WERI-Rb-1 (cell line): ENCODE measurements at places on chromosomes 7 and 10.

GRCh38 chr10:78408671-78409472, 375.2 kb downstream of the RPS24 start:
- peak; percentile 63 for DNase-seq

- DNase-seq, result no peak
Measured at GRCh38 chr7:101620991-101621390, 8.1 kb downstream of the MYL10 start.

- DNase-seq, result no peak
Measured at GRCh38 chr10:63549810-63550209, 28.6 kb downstream of the REEP3 start.

GRCh38 chr7:108079276-108079647, 50.9 kb downstream of the LAMB4 start:
- DNase-seq, result no peak

- DNase-seq, result peak; percentile 66
Measured at GRCh38 chr7:22782616-22783232, 39.9 kb downstream of the TOMM7 start.

DNA sequence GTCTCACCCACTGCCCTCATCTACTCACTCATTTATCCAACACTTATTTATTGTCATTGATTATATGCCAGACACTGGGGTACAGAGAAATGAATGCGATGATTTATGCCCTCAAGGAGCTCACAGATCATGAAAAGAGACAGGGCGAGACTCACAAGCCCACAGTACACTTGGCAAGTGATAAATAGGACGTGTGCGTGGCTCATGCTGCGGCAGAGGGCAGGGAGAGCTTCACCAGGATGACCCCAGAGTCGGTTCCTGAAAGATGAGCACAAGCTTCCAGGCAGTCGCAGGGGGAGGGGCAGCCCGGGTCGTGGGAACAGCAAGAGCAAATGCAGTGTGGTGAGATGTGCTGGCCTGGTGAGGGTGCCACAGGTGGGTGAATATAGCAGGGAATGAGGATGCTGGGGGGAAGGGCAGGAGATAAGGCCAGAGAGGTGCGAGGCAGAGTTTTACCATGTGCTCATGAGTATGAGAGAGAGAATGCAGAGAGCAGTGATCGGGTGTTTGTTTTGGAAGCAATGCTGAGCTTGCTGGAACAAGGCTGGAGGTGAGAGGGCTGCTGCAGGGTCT, 70.9 kb downstream of the ATXN7L1 start:
- DNase-seq, result no peak

GRCh38 chr10:90911133-90912051, 9.5 kb downstream of the ANKRD1 start:
- DNase-seq, result peak; percentile 61

DNA sequence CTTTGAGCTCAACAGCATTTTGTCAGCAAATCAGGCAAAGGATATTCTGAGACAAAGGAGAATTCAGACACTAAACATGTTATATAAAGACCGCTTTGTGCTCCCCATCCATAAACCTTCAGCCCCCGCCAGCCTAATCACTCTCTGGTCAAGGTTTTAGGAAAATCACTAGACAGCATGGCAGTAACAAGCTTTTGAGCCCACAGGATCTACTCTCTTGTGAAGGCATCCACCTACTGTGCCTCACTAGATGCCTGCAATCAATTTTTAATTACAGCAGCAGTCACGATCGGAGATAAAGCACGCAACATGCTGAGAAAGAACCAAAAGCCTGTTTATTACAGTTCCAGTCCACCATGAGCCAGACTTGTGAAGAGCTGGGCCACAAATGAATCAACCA, 19.1 kb downstream of the PDE1C start:
- no peak for DNase-seq

DNA sequence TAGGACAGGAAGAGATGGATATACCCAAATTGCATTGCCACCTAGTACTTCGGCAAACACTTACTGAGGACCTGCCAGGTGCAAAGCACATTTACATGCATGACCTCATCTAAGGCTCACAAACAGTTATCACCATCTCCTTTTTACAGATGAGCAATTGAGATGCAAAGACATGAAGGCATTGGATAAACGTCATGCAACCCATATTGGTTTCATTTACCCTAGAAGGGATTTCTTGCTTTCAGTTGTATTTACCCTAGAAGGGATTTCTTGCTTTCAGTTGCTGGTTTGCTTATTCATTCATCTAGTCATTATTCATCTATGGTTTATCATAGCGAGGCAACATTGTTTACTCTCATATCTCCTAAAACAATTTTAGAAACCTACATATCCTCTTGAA, 52.2 kb downstream of the STEAP1B start:
- no peak for DNase-seq
